Brain (organoid and tissue), 16 donors: ENCODE measurements at places on chromosomes 2 and 18. TPM values are rescaled to one million over a fixed set of nuclear protein-coding genes. Genes with fewer than 3 reads are reported as not detected.
A peak's percentile ranks its signal among the peaks of the same experiment; 100 is the strongest.

Gene UBE2F
- 33.5 TPM for polyA plus RNA-seq

Gene GRB14
- polyA plus RNA-seq, result 1.0 TPM

Gene APCDD1
- polyA plus RNA-seq, result 36.8 TPM

Gene MALL
- 1.9 TPM for polyA plus RNA-seq

Gene DNAH7
- 0.75 TPM for polyA plus RNA-seq

Gene TYMS
- 94.9 TPM for polyA plus RNA-seq

Gene NT5DC4
- not detected for polyA plus RNA-seq

Gene SLC5A7
- polyA plus RNA-seq, result not detected

Gene NR4A2
- 4.3 TPM for polyA plus RNA-seq

Gene MAP3K19
- not detected for polyA plus RNA-seq

Gene EFR3B
- 23.8 TPM for polyA plus RNA-seq

Gene COL5A2
- 5.1 TPM for polyA plus RNA-seq

- DNase-seq, result no peak
These were observed 197.0 kb downstream of the STK39 start for GRCh38 chr2:168050377-168050776.

- no peak for DNase-seq
These were observed 477.6 kb downstream of the LRP1B start for GRCh38 chr2:141653184-141653583.

DNA sequence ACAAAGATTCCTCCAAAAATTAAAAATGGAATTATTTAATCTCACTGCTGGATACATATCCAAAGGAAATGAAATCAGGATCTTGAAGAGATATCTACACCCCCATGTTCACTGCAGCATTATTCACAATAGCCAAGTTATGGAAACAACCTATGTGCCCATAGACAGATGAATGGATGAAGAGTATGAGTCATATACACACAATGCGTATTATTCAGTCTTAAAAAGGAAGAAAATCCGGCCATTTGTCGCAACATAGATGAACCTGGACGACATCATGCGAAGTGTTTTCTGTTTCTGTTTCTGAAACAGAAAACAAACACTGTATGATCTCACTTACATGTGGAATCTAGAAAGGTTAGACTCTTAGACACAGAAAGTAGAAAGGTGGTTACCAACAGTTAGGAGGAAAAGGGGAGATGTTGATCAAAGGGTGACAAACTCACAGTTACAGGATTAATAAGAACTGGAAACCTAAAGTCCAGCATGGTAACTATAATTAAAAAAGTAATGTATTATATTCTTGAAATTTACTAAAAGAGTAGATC is 87.8 kb upstream of the ERBB4 start:
- no peak for DNase-seq

- no peak for DNase-seq
These were observed 116.8 kb downstream of the COPS8 start for GRCh38 chr2:237202288-237203030.

GRCh38 chr18:62790871-62791772 is 75.8 kb downstream of the PHLPP1 start:
- peak; percentile 37 for DNase-seq

- no peak for DNase-seq
These were observed 82.2 kb upstream of the LGALSL start for GRCh38 chr2:64371727-64372126.

DNA sequence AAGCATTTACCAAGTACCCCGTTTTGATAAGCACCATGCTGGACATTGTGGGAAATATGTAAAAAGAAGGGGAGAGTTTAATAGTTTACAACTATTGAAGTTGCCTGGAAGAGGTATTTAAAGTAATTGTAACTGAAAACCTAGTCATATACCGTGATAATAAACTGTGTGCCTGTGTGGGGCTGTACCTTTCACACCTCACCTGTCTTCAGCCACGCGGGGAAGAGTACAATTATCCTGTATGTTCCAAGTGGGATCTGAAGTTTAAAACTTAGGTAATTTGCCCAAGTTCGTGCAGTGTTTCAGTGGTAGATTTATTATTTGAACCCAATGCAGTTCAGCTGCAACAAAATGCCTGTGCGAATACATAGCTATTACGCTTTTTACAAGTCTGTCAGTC is 128.2 kb upstream of the TMEM200C start:
- no peak for DNase-seq

DNA sequence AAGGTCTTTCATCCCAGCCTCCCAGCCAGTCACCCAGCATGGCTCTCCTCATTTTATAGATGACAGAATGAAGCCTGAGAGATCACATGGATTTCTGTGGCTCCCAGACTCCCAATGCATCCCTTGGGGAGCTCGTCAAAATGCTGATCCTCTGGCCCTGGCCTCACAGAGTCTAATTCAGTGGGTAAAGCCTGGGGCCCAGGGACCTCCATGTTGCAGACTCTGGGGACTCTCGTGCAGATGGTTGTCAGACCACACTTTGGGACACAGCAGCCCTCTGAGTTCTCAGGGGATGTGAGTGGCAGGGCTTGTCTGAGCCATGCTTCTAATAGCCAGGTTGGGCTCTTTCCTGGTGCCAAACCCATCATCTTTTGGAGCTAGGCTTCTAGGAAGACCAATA is 97.0 kb downstream of the CTIF start:
- no peak for DNase-seq

DNA sequence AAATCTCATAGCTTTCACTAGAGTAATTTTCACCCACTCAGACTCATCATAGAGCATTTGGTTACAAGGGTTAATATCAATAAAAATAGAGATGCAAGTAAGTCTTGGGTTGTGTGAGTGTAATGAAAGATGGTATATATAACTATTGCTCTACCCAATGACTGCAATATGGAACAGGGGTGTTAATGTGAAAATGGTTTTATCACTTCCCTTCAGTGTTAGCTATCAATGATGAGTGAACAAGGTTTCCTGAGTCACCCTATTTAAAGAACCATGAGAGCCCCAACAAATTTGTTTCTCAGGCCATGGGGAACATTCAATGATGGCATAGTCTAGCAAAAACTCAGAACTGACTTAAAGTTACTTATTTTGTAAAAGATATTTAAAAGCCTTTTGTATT is 1133.6 kb upstream of the ZEB2 start:
- DNase-seq, result no peak

DNA sequence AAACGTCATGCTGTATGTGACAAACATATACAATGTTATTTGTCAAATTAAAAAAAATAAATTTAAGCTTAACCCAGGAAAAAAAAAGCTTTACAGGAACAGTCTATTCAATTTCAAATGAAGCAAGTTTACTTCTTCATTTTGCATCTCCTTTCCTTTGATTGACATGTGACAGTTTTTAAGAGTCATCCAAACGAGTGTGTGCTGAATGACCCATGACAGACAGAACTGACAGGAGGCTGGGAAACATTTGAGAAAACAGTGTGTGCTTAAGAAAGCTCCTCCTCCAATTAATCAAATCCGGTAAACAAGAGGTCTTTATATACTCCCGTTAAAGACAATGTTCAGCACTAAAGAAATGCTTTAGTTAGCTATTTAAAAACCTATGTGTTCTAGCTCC is 177.7 kb downstream of the SRBD1 start:
- DNase-seq, result no peak

DNA sequence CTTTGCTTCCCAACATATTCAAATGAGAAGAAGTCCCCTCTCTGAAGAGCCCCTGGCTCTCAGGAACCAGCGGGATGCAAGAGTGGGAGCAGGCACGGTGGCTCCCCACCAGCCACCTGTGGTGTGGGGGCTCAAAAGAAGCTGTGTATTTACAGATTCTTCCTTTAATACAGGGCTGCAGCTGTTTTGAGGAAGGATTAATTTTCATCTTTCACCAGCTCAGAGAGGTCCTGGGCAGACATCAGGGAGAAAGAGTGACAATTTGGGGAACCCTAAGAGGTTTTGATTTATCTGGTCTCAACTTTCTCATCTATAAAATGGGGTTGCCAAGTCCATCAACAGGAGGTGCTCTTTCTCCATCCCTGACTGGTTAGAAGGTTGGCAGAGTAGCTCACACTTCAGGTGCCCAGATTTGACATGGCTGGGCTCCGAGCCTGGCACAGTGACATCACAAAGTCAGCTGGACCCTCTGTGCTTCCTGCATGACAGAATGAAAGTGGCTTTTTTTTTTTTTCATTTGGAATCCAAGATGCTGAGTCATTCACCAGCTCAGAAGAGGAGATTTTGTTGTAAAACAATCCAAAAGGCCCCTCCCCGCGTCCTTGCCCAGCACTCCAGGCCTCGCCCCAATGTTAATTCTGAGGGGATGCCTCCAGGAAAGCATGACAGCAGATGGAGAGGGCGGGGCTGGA is 15.5 kb upstream of the SIX2 start:
- no peak for DNase-seq

- DNase-seq, result no peak
These were observed 144.1 kb downstream of the EVA1A start for GRCh38 chr2:75416420-75417342.

- peak; percentile 85 for DNase-seq
These were observed 78.0 kb downstream of the TMEM182 start for GRCh38 chr2:102839668-102840388.

DNA sequence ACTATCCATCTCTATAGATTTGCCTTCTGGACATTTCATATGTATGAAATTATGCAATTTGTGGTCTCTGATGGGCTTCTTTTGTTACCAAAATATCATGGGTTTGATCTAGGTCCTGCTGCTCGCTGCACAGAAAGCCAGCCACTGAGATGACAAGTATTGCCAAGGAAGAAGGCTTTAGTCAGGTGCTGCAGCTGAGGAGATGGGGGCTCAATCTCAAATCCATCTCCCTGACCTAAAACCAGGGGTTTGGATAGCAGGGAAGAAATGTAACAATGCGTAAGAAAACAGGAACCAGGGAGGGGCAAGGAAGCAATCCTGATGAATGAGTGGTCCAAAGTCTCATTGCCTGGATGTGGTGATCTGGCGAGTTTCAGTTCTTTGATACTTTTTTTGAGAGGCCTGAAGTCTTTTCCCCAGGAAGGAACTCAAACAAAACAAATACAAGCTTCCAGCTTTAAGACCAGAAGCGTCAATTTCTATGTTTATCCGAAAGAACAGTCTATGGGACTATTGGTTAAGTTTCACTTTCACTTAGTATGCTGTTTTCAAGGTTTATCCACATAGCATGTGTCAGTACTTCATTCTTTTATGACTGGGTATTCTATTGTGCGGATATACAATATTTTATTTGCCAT is 3.4 kb upstream of the CKAP2L start:
- no peak for DNase-seq

DNA sequence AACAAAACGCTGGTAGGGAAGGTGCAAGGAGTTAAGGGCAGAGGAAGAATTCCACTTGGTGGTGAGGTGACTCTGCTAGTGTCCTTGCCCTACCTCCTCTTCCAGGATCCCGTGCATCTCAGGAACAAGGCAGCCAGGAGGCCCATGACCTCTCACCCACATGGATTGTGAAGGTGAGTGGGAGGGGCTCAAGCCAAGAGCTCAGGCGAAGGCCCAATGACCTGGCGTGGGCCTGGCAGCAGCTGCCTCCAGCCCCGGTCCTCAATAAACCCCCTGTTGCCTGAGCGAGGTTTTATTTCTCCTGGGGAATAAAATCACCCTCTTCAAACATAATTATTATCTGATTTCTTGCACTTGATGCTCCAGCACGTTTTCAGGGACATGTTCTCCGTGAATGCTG is 28.2 kb downstream of the LAMA1 start:
- no peak for DNase-seq

- no peak for DNase-seq
These were observed 384.2 kb upstream of the SALL3 start for GRCh38 chr18:78595453-78595852.

DNA sequence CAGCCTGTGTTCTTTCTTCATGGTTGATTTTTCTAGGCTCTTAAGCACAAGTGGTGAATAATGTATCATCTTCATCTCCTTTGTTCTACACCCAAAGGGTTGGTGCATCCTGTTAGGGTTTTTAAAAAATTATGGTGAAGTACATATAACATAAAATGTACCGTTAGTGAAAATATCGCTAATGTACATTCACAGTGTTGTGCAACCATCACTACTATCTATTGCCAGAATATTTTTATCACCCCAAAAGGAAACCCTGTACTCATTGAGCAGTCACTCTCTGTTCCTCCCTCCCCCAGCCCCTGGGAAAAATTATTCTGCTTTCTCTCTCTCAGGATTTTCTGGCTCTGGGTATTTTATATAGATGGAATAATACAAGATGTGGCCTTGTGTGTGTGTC is 98.5 kb downstream of the PRKCE start:
- DNase-seq, result no peak

GRCh38 chr18:79932907-79933306 is 18.5 kb downstream of the SLC66A2 start:
- DNase-seq, result no peak

DNA sequence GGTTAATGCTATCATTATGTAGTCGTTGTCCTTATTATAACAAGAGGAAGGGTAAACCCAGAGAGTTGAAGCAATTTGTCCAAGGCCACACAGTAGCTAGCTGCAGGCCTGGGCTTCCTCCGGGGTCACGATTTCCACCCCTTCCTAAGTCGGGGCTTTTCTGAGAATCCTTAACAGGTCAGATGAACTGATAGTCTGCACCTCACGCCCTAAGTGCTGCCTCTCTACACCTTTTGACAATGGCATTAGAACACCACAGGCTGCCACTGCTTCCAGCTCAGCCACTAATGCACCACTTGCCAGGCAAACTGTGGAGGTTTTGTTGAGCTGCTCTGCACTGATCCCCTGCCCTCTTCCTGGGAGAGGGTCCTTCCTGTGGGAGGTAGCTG is 37.7 kb downstream of the FOSL2 start:
- DNase-seq, result no peak

GRCh38 chr2:71064754-71065621 is 3.5 kb upstream of the NAGK start:
- DNase-seq, result no peak

DNA sequence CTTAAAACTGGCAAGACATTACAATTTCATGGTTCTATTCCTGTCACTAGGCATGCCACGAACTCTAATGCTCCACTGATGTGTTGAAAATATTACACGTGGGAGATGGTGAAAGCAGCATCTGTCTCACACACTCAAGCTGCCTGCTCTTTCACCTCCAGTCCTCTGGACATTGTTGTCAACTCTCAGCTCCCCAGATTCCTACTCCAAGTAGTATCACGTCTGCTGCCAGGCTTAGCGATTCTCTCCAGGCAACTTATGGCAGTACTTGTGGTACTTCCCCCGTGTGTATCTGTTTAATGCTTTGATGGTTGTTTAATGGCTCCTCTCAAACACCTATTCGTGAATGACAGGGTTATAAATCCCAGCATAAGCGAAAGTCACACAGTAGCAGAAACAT is 103.8 kb downstream of the TMEFF2 start:
- no peak for DNase-seq

DNA sequence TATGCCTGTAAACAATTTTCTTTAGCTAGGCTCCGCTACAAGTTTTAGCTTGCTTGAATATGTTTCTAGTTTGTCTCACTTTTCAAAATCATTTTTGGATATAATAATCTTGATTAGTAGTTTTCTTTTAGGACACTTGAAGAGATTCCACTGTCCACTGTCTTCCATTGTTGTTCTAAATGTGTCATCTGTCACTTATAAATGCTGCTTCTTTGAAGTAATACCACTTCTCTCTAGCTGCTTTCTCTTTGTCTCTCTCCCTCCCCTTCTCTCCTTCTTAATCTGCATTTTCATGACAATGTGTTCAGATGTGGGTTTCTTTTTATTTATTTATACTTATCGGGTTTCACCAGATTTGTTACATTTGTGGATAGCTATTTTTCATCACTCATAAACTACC is 73.7 kb upstream of the DPP10 start:
- no peak for DNase-seq
